ENCODE measurements at places on chromosomes 7 and 10.

DNA sequence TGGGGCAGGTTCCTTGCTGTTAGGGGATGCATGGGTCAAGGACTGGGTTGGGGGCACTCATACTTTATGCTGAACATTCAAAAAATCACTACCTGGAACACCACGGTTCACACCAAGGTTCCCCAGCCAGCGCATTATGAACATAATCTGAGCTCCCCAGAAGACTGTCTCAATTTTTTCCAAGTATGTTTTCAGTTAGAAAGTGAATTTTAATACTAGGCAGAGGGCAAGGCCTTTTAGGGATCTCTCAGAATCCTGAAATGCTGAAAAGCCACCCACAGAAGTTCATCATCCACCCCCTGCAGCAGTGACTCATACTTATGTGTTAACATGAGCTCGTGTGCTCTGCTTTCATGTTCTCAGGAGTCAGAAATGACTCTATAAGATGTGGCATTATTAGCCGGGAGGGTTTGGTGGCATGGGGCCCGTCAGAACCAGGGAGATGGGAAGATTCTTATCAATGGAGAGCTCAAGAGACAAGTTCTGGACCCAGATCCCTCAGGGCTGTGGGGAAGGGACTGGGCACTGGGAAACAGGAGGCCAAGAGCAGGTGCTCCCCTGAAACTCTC lies 185.2 kb upstream of the ITGB1 start:
- no peak for DNase-seq

GRCh38 chr10:85946713-85947326 lies 419.8 kb downstream of the GRID1 start:
- peak; percentile 12 for DNase-seq

- no peak for DNase-seq
Observed at GRCh38 chr7:141685285-141686023, 16.5 kb downstream of the DENND11 start.

DNA sequence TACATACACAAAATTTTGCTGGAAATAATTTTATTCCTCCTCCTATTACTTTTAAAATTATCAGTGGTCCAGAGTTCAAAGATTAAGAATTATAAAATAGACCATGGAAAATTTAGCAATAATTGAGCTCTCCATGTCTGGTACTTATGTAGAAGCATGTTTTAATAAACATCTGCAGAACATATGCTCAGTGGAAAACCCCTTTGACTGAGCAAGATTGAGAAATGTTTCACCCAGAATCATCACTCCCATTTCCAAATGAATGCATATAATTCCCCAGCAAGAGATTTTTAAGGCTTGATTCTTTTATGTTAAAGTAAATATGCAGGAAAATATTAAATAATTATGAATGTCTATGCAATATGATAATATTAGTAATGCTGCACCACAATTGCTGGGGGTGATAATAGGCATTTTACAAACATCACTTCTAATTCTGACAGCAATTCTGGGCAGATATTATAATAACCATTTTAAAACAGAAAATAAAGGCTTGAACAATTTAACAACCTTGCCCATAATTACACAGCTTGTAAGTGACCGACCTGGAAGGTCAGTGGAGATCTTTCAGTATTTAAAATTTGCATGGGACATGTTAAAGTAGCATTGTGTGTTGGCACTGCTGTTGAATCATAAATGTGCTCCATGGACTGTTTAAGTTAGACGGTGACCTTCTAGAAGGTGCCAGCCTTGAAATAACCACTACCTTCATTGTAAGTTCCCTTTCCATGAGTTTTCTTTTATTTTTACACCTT lies 45.6 kb upstream of the TES start:
- DNase-seq = no peak

DNA sequence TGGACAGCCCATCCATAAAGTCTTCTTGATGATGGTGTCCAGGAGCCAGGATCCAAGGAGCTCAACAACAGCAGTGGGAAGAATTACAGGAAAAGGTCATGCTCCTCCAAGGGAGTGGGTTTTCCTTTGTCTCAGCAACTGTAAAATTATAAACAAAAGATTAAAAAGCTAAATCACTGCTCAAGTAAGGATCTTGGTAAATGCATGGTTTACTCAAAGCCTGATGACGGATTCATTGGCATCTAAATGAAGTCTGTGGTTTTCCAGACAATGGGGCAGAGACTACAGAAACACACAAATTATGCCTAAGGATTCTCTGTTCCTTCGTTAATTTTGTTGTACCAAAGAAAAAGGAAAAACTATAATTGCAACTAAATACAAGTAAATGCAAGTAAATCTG lies 36.4 kb upstream of the DLX6 start:
- DNase-seq = no peak

DNA sequence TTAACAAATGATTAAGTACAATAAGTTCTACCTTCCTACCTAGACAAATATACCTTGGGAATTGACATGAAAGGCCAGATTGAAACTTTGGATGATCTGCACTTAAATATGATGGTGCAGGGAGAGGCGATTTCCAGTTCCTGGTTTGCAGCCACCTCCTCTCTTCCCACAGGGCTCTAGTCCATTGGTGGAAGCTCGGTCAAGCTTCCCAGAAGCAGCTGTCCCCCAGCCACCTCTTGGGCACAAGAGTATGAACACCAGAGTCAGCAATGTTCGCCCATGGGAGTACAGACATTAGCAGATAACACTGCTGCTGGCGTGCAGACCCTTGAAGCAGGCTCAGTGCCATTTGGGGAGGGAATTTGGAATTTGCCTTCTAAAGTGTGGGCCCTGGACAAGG lies 1.5 kb upstream of the CPVL start:
- no peak for DNase-seq

DNA sequence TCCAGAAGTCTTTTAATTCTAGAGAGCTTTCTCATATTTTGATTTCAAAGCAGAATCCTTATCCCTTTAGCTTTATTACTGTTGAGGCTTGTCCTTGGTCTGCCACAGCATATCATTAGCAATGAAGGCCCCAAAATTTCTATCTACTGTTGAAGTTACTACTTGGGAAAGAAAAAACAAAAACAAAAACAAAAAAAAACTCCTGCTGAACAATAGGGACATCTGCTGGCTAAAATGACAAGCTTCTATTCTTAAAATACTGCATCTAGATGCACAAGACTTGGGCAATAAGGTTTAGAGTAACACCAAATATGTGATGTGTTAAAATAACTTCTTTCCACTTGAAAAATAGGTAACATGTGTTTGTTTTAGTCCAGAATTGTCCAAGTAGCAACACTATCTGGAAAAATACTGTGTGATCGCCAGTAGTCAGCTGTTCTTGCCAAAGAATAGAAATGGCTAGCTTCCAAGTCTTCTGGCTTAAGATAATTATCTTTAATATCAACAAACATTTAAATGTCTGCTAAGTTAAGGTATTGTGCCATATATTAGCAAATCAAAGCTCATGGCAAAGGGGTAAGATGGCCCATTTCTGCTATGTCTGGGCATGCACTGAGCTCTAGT lies 3.8 kb upstream of the DMTF1 start:
- DNase-seq = peak; percentile 72

GRCh38 chr10:49379596-49380410 lies 16.1 kb downstream of the DRGX start:
- peak; percentile 26 for DNase-seq

DNA sequence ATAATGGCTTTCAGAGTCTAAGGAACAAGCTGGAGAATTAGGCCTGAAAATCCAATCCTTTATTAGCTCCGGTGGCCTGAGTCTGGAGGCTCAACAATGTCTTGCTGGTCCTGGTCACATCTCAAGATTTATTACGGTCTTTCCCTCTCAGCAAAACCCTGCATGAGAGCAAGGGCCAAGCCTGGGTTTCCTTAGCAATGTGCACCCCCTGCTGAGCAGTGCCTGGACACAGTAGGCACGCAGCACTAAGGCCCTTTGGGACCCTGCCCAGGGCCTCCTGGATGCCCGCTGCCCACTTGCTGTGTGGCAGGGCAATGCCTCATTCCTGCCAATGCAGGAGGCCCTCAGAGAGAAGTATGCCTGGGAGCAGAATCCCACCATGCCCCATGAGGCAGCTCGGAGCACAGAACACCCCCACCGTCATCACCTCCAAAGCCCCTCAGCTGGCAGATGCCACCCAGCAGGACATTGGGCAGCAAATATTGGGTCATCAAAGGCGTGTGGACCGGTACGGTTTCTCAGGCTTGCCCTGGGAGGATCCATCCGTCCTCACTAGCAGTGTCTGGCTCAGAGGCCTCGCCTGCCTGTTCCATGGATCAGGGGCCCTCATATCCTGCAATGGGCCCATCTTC lies 156.4 kb downstream of the OAT start:
- DNase-seq = no peak

DNA sequence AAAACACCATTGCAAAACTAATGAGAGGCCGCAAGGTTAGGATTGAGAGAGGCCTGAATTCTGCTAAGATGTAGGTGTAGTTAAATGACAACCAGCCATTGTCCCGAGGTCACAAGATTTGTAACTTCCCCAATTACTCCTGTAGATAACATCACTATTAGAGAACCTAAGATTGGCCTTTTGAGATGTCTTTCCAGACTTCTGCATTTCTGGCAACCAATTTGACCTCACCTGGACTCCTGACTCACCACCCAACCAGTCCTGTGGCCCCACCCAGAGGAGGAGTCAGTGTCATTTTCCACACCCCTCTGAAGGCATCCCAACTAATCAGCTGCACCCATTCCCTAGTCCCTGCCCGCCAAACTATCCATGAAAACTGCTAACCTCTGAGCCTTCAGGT lies 115.7 kb downstream of the PRKAG2 start:
- peak; percentile 40 for DNase-seq

DNA sequence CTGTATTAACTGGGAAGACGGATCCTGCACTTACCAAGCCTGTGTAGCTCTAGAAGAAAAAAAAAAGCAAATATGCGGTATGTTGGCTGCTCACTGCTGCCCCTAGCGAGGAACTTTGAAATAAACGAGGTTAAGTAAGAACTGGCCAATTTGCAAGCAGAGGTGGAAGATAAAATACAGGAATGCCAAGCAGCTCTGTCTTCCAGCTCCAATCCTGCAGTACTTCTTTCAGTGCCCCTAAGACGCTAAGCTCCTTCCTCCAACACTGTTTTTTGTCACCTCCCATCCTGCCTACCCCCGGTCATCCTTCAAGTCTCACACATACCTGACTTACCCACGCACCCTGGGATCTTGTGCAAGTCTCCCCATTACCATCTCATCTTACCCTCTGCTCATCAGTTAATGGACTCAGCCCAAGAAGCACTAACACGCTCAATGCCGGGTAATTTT lies 809 bp downstream of the C10orf143 start:
- DNase-seq = peak; percentile 93

- no peak for DNase-seq
Observed at GRCh38 chr7:33233659-33234058, 104.3 kb downstream of the BBS9 start.

DNA sequence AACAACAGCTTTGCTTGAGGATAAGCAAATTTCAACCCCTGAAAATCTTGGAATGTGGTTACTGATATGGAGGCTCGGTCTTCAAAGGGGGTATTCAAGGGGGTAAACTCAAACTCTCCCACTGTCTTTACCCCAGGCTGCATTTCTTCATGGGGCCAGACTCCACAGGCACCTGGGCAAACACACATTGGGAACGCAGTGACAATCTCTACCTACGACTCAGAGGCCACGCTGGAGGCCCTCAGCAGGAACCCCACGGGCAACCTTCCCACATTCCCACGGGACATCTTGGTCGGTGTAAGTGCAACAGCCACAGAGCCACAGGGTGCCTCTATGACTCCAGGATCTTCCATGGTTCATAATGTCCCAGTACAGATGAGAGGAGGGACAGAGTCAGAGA lies 2.2 kb upstream of the INSIG1 start:
- DNase-seq = no peak

DNA sequence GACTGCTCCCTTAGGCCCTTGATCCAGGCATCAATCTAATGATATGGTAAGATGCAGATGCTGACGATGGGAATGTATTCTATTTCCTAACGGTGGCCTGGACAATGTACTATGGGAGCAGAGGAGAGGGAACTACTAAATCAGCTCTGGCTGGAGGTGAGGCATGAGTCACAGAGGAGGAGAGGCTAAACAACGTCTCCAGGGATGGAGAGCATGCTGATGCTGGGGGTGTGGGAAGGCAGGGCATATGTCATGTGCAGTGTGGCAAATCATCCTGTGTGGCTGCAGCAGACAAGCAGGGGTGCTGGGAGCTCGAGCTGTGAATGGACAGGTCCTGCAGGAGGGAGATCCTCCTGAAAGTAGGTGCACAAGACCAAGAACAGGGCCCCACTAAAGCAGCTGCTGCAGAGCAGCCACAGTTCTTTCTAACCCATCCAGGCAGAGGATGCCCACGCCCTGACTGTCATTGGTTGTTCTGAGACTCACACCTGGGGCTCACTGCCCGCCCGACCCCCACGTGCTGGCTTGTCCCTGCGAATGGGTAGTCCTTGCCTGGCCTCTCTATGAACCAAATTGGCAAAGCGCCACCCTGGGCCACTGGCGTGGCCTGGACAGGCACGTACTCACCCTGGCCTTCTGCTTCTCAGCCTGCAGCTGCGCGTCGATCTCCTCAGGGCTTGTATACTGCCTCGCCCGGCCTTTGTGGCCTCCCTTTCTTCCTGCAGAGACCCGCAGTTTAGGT lies 4.0 kb downstream of the PDAP1 start:
- DNase-seq = no peak

DNA sequence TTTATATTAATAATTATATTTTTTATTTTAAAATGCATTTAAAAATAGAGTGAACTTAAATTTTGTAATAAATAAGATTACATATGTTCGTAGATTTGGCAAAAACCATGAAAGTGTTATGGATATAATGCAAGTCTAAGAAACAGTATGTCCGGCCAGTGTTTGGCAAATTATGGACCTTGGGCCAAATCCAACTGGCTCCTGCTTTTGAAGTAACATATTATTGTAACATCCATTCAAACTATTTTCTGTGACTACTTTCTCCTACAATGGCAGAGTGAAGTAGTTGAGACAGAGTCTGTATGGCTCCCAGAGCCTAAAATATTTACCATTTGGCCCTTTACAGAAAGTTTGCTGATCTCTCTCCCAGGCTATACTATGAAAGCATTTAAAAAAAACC lies 38.9 kb downstream of the TMEM229A start:
- no peak for DNase-seq

DNA sequence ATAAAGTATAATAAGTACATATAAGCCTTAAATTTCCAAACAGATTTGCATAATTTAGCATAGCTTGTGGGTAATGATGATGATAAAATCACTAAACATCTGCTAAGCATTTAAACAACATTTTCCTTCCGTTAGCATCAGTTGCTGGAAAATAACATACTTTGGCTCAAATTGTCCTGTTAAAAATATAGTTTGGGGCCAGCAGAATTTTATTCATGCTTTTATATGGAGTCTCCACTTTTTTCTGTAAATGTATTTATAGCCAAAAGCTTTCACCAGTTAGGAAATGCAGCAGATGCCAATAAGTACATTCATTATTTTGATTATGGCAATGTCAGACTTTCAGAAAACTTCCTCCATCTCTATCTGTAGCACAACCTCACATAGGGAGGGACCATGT lies 107.2 kb downstream of the CNTNAP2 start:
- DNase-seq = no peak

Data from hematopoietic multipotent progenitor cell treated with erythropoietin and hydrocortisone succinate and interleukin-3 and kit ligand, for 4 days (in vitro differentiated cells).